Eye (tissue), 1 donor: ENCODE measurements at places on chromosomes 1 and 21.

DNA sequence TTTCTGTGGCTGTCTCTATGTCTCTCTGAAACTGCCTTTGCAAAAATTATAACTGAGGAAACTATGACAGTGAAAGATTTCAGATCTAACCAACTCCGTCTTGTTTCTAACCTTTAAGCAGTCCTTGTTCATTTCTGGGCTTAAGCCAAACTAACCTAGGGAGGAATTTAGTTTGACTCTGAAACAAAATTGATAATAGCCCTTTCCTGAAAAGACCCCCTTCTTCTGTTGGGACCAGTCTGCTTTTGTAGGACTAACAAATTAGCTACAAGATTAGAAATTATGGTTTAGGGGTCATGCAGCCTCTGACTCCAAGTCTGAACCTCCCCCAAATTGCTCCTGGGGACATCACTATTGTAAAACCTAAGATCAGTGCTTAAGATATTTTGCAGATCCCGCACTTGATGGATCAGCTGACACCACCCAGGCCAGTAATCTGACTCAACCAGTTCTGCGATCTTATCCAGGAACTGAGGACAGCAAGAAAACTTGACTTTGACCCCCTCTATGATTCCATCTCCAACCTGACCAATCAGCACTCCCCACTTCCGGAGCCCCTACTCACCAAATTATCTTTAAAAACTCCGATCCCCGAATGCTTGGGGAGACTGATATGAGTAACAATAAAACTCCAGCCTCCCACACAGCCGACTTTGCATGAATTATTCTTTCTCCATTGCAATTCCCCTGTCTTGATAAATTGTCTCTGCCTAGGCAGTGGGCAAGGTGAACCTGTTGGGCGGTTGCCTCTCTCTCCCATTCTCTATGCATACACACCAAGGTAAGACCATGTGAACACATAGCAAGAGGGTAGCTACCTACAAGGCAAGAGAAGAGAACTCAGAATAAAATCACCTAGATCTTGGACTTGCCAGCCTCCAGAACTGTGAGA is 11.1 kb upstream of the TRIM63 start:
- no peak for DNase-seq

DNA sequence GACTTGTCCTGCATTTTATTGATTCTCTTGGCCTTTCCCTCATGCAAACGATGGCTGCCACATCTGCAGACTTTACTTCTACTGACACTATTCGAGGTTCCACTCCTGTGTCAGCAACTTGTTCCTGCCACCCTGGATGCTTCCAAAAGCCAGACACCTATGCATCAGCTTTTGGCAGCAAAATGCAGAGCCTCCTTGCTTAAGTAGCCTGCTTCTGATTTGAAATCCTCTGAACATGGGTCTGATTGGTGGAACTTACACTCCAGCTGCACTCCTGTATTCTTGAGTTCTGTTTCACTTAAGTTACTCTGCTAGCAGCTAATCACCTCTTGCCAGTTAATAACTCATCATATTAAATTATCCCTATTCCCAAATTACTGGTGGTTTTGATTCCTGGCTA is 152.1 kb upstream of the FMN2 start:
- no peak for DNase-seq

GRCh38 chr1:64887689-64888217 is 78.6 kb downstream of the JAK1 start:
- no peak for DNase-seq

DNA sequence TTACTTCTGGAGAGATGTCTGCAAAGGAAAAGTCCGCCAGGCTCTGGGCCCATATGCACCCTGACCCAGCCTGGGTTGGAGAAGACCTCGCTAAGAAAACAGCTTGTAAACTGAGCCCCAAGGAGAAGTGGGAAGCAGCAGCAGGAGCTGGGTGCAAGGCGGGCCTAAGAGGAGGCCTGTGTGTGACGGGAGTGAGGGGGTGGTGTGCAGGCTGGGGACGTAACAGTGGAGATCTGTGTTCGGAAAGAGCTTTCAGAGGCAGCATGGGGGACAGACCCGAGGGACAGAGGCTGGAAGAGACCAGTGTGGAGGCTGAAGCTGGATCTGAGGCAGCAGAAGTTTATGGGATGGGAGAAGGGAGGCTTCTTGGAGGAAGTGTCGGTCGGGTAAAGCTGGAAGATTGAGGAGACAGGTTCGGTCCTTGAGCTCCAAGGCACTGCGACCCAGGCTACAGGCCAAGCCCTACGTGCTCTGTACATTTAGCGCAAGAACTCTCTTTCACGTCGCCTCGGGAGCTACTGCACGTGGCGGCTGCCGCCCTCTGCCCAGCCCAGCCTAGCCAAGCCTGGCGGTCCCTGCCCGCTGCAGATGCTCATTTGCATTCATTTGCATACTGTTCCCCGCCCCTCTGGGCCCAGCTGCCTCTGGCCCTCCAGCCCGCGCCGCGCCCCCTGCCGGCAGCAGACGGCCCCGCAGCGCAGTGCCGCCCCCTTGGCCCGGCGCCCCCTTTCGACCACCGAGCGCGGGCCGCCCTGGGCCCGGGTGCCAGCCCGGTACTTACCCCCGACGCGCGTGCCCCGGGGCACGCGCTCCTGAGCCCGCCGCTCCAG is 6.3 kb downstream of the HPCA start:
- DNase-seq = peak; percentile 78

DNA sequence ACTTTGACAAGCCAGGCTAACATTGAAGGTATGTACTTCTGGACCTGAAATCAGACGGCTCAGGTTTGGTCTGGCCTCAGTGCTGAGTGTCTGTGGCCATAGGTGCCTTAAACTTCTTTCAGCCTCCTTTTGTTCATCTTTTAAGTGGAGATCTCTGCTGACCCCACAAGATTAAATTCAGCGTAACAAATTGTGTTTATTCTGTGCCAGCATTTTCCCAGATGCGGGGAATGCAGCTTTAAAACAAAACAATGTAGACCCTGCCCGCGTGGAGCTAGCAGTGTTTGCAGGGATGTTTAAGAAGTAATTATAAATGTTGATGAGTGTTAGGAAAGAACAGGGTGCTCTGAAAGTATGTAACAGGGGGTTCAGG is 923 bp downstream of the CAP1 start:
- no peak for DNase-seq

GRCh38 chr1:30329802-30330557 is 393.4 kb downstream of the MATN1 start:
- no peak for DNase-seq

DNA sequence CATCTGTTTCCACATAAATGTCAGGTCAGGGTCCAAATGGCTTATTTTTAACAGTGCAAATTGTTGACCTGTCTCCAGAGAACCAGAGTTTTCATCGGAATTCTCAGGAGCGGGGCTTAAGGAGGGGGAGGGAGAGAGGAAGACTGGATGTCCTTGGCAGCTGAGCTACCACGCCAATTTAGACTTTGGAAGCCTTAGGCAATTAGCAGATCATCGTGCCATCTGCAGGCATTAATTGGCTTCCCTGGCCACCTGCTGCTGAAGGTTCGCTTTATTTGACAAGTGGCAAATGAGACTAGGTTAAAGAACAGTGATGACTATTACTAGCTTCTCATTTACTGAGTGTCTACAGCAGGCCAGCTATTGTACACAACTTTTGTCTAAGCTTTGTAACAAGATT is 43.7 kb downstream of the HLX start:
- DNase-seq = peak; percentile 70

DNA sequence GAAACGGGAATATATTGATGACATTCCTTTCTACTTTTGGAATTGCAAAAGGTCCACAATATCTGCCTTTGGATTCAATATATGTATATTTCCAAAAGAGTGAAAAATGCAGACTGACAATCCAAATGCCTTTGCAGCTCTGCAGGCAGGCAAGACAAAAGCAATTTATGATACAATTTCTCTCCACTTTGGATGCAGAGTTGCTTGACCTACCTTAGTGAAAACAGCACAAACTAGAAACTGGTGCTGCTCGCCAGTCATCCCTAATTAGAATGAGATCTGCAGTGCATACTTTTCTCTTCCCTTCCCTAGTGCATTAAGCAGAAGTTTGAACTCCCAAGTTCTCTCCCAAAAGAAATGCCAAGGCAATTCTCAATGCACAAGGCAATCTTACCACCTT is 56.8 kb downstream of the KIAA0319L start:
- DNase-seq = no peak

GRCh38 chr21:28669321-28669720 is 323.4 kb downstream of the LTN1 start:
- DNase-seq = no peak

GRCh38 chr1:19460535-19461219 is 24.7 kb downstream of the CAPZB start:
- DNase-seq = no peak

DNA sequence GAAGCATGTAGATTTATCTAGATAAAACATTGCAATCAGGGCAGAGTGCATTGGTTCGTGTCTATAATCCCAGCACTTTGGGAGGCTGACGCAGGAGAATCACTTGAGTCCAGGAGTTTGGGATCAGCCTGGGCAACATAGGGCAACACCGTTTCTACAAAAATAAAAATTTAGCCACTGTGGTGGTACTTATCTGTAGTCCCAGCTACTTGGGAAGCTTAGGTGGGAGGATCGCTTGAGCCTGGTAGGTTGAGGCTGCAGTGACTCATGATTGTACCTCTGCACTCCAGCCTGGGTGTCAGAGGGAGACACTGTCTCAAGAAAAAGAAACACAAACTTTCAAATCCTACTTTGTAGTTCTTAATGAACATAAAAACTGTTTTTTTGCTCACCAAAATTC is 64.2 kb upstream of the RCC1 start:
- no peak for DNase-seq

GRCh38 chr1:116127123-116127847 is 16.1 kb downstream of the MAB21L3 start:
- DNase-seq = no peak

GRCh38 chr21:45164838-45165237 is 90.5 kb downstream of the ADARB1 start:
- no peak for DNase-seq

GRCh38 chr1:41642922-41643821 is 158.7 kb upstream of the EDN2 start:
- no peak for DNase-seq

DNA sequence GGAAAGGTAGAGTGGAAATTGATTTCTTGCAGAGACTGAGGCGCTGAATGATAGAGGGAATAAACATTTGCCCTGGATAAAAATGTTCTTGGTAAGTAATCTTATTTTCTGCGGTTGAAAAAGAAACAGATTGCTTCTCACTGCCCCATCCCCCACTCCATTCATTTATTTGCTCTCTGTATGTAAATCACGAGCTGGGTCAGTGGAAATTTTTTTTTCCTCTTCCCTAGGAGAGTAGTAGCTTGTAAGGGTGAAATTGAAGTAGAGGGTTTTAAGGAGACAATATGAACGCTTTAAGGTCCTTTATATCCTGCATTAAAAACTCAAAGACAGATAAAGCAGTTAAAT is 1.4 kb upstream of the BRINP3 start:
- no peak for DNase-seq

- DNase-seq = peak; percentile 62
Measured at GRCh38 chr1:240965581-240966091, 353.7 kb upstream of the GREM2 start.

DNA sequence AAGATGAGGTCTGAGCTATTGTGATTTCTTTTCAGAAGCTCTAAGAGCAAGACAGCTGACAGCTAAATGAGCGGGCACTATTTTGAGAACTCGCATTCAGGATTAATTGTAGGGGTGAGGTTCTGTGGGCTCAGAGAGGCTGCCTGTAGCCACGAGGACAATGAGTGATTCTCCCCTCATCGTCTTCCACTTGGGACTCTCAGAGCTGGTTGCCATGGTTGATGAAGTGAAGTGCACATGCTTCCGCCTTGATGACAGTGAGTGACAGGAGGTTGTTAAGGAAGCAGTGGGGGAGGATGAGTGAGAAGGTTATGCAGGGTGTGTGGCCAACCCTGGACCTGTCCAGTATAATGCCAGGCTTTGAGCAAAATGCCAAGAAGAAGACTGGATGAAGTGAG is 341.7 kb downstream of the PCP4 start:
- peak; percentile 56 for DNase-seq

DNA sequence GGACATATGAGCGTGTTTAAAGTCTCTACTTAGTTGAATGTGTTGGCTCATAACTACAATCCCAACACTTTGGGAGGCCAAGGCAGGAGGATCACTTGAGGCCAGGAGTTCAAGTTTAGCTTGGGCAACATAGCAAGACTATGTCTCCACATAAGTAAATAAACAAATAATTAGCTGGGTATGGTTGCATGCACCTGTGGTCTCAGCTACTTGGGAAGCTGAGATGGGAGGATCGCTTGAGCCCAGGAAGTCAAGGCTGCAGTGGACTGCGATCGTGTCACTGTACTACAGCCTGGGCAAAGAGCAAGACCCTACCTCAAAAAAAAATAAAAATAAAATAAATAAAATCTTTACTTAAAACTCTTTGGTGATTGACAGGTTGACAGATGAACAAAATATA is 13.0 kb upstream of the PDIK1L start:
- DNase-seq = no peak
